IMR-90 (cell line): ENCODE measurements at places on chromosomes 5 and 9. TPM values are rescaled to one million over a fixed set of nuclear protein-coding genes. Genes with fewer than 3 reads are reported as not detected.

- DNase-seq: no peak
Measured at GRCh38 chr5:44943647-44944046, 134.9 kb downstream of the MRPS30 start.

- DNase-seq: no peak
Measured at GRCh38 chr5:108129129-108129528, 252.8 kb downstream of the FBXL17 start.

DNA sequence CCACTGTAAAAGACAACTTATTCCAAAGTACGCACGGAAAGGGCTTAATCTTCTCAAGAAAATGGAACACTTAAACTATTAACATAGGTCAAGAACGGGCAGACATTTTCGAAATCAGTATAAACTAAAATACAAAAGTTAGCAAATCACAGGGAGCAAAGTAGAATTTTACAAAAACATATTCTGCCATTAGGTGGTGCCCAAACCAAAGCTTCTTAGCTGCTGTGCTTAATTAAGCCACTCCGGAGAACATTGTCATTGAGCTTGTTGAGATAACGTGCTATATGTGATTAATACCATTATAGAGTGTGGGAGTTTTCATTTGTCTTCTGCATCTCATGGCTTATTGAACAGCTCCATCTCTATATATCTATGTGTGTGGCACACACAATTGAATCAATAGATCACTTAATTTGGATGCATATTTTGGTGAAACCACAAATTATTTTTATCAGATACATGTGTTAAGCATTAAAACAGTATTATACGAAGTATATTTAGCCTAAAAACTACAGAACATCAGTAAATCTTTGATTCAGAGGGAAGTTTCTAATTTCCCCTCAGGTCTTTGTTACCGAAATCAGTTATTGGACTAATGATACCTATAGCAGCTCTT, 23.4 kb downstream of the UBLCP1 start:
- DNase-seq: peak; percentile 48

Gene OR13C8
- not detected in 2 replicates for total RNA-seq

DNA sequence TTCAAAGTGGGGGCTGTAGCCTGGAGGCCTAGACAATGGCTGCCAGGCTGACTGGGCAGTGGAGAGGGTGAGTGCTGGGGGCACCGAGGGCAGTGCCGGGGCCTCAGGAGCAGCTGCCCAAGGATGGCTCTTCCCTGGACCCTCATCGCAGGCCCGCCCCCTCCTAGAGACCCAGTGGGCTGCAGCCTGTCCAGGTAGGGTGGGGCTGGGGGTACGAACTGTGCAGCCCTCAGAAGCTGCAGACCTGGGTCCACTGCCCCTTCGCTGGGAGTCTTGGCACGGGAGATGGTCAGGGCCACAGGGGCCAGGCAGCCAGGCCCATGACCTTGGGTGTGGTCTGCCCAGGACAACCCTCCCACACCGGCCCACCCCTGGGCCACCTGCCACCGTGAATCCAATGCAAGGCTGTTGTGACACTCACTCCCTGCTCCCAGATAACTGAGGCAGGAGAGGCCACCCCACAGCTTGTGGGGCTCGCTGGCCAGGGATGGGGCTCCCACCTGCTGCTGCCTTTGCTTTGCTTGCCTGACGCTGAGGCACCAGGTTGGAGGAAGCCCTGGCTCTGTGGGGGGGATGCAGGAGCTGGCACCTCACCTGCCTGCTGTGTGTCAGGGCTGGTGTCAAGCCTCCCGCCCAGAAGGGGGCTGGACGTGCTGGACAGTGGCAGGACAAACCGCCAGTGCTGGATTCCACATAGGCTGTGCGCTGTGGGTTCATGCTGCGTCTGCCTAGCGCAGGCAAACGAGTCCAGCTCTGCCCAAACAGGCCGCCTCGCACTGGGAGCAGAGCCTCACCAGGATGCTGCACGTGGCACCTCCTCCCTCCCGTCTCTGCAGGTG, 23.1 kb upstream of the SLC9A3 start:
- no peak for DNase-seq

DNA sequence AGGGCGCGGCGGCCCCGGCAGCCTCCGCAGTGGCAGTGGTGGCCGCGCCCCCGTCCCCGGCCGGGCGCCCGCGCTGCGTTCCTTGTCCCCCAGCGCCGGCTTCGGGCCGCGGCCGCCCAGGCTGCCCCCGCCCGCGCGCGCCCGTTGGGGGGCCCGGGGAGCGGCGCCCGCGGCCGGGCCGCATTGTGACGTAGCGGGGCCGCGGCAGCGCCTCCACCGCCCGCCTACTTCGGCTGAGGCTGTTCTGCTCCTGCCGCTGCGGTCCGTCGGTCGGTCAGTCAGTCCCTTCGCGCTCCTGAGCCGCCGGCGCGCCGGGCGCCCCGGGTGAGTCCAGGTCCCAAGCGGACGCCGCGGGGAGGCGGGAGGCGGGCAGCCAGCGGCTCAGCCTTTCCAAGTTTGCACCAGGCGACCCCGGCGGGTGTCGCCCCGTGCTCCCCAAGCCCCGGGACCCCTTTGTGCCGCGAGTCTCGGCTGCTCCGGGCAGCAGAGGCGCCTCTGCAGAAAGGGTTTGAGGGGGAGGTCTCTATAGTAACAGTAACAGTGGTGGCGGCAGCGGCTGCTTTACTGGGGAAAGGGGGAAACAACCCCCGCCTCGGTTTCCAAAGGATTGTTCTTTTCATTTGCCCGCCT, at the start of gene SNCAIP:
Gene SNCAIP (plus strand): TSS at position 277 of the 630 bp plus-strand sequence. CDS start 78,898 bp downstream, outside the sequence.
- peak; percentile 64 for DNase-seq

DNA sequence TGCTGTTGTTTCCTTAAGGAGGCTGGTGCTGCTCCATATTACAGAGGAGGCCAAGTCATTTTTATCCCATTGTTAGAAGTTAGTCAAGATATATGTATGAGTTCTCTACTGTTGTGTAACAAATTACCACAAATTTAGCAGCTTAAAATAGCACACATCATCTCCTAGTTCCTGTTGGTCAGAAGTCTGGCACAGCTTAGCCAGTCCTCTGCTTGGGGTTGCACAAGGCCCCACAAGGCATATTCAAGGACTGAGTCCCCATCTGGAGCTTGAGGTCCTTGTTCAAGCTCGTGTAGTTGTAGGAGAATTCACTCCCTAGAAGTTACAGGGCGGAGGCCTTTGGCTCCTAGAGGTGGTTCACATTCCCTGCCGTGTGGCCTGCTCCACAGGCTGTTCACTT, 14.7 kb downstream of the MTAP start:
- peak; percentile 71 for DNase-seq

Gene SCGB3A2
- total RNA-seq: not detected in 2 replicates

- no peak for DNase-seq
Measured at GRCh38 chr9:76390656-76391055, 3.6 kb downstream of the RFK start.

- no peak for DNase-seq
Measured at GRCh38 chr9:13446286-13446937, 166.9 kb upstream of the MPDZ start.
